ENCODE measurements at places on chromosomes 16 and 17. TPM values are rescaled to one million over a fixed set of nuclear protein-coding genes. Genes with fewer than 3 reads are reported as not detected.

Gene VEZF1
- total RNA-seq, result 51.4 TPM

DNA sequence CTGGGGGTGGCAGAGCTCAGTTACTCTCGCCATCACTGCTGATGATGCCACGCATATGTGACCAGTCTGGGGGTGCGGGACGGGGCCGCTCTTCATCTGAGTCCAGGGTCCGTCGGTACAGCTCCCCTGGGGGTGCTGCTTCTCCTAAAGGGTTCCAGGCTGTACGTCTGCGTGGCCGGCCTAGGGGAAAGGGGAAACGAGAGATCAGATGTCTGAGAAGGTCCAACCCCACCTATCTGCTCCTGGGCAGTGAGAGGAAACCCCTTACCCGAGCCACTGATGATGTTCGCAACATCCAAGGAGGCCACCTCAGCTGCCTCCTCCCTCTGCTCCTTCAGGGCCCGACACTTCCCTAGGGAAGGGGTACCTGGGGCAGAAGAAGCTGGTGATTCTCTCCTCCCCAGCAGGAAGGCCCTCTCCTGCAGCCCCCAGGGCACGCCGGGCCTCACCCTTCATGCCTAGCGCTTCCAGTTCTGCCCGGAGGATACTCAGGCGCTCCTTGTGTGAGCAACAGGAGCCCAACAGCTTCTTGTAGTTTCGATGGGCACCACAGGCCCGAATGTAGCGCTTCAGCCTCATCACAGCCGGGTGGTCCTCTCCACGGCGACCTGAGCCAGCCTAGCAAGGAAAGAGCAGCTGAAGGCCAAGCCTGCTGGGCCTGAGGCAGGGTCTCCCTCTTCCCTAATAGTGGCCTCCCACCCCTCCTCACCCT, 2.1 kb downstream of the HIRIP3 start:
- DNase-seq, result no peak

Gene LAT
- 1.9 TPM for total RNA-seq

Gene ZACN
- 0.10 TPM for total RNA-seq

GRCh38 chr17:11251561-11252107, 10.6 kb downstream of the SHISA6 start:
- DNase-seq, result no peak

All from NCI-H460 (cell line).